RPMI7951 (cell line): ENCODE measurements at places on chromosomes 5 and 9. TPM values are rescaled to one million over a fixed set of nuclear protein-coding genes. Genes with fewer than 3 reads are reported as not detected.

- no peak for DNase-seq
These were observed 167.2 kb downstream of the HMHB1 start for GRCh38 chr5:143979044-143979690.

The PDZD2 gene
- total RNA-seq = under 0.01 and 0.10 TPM in 2 replicates

The SLC25A48 gene
- not detected in 2 replicates for total RNA-seq

DNA sequence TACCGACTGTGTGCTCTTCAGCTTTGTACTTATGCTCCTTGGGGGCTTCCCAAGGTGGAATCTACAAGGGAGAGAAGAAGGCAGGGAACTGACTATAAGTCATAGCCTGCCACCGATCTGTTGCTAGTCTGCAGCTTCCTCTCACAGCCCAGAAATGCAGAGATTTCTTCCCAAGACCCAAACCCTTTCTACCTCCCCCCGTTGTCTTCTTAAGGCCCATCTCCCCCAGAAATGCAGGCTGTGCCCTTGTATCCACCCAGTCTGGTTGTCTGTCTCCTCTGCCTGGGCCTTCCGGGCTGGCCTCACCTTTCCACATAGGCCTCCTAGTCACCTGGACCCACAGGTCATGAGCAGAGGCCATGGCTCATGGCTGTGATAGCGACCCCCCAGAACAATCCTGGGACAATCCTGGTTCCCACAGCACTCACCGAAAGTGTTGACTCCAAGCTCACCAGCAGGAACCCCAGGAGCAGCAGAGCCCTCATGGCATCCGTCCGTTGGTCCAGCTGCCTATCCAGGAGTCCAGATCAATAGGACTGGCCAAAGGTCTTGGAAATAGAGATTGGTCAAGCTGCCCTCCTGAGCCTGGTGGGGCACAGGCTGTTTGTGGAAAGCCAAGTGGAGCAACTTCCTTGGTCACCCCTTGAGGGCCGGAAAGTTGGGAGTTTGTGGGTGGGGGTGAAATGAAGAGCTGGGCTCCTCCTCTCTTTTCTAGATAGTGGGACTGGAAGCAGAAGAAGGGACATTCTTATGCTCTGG, at the start of gene F12:
Gene F12 (minus strand): TSS at position 522 of the 759 bp plus-strand sequence. CDS start 37 bp downstream, at position 485.
- no peak for DNase-seq

GRCh38 chr5:83726912-83727311, 6.3 kb upstream of the HAPLN1 start:
- DNase-seq = peak; percentile 45

The PRLR gene
- total RNA-seq = 0.10 and 0.12 TPM in 2 replicates

- peak; percentile 16 for DNase-seq
These were observed 217.3 kb upstream of the RASEF start for GRCh38 chr9:83280268-83280667.

The PROB1 gene
- total RNA-seq = 0.10 and 0.12 TPM in 2 replicates

DNA sequence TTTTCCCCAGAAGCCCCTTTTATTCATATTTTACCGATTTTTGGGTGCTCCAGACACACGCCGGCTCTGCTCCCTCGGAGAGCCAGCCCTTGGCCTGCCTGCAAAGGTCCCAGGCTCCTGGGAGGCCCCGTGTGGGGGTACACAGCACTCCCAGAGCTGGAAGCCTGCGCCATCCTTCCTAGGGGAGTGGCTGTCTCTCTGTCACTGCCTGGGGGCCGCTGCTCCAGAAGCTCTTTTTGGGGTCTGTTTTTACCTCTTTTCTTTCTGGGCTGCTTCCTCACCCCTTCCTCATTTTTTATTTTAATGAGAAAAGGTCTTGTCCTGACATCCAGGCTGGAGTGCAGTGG, 119.1 kb upstream of the COL5A1 start:
- DNase-seq = no peak

The SLC1A3 gene
- 48.9 and 58.8 TPM in 2 replicates for total RNA-seq

The ENHO gene
- 0.29 and 0.48 TPM in 2 replicates for total RNA-seq

DNA sequence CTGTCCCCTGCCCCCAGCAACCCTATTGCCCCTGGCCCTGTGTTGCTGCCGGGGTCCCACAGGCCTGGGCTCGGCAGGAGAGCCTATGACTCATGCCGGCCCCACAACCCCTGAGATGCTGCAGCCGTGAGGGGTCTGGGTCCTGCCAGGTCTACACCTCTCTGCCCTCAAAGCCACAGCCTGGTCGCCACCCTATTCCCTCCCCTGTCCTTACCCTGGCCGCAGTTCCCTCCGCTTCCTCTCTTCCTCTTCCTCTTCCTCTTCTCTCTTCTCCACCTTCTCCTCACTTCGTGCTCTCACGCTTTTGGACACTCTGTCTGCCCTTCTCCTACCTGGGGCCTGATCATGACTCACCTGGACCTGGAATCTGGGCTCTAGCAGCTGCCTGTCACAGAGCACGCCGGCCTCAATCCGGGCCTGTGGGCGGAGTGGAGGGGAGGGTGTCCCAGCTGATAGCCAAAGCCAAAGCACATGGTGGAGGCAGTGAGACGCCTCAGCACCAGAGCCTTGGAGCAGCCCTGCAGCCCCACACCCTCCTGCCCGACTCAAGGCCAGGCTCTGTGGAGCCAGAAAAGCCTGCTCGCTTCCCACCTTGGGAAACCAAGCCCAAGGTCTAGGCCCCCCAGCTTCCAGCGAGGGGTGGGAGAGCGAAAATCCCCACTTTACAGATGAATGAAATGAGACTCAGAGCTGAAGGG, 26.8 kb upstream of the CSF1R start:
- DNase-seq = peak; percentile 57

DNA sequence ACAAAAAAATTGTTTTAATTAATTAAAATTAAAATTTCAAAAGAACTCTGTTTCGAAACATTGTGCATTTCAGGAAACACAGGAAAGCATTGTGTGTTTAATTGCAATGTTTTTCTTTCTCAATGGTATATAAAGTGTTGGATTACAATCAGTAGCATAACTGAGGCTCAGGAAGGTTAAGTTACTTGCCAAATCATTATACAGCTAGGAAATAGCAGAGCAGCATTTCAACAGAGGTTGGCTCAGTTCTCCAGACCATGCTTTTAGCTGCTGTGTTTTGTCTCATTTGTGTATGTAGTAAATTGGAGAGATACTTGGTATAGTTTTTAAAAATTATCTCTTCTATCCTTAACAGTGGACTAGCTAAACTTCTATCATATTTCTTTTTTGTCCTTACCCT, 30.0 kb upstream of the CAMLG start:
- no peak for DNase-seq

GRCh38 chr9:117313989-117314388, 100.9 kb downstream of the ASTN2 start:
- no peak for DNase-seq

The LCN15 gene
- total RNA-seq = not detected in 2 replicates

- no peak for DNase-seq
These were observed 472.1 kb downstream of the CTNND2 start for GRCh38 chr5:11432116-11432515.

GRCh38 chr5:59684388-59685190, 208.9 kb downstream of the PDE4D start:
- DNase-seq = no peak

GRCh38 chr9:20729523-20729922, 45.5 kb downstream of the FOCAD start:
- no peak for DNase-seq

GRCh38 chr5:40578501-40579451, 100.9 kb upstream of the PTGER4 start:
- peak; percentile 28 for DNase-seq

DNA sequence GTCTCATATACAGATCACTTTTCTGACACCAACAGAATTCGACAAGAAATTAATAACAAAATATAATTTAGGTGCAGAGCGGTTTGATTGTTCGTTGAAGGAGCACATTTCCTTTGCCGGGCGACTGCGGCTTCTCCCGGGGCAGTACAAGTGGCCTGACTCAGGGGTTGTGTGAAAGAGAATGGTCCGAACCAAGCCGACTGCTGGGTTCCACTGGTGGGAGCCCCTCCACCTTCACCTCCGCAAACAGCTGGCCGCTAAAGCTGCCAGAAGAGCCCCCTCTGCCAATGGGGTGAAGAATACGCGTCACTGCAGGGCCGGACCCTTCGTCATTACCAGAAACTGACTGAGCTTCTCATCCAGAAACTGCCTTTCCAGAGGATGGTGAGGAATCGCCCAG, 156.0 kb upstream of the IFNE start:
- DNase-seq = no peak

- peak; percentile 90 for DNase-seq
These were observed 55.9 kb downstream of the UGCG start for GRCh38 chr9:111952559-111952958.

- no peak for DNase-seq
These were observed 124.1 kb upstream of the RETREG1 start for GRCh38 chr5:16740811-16741392.

DNA sequence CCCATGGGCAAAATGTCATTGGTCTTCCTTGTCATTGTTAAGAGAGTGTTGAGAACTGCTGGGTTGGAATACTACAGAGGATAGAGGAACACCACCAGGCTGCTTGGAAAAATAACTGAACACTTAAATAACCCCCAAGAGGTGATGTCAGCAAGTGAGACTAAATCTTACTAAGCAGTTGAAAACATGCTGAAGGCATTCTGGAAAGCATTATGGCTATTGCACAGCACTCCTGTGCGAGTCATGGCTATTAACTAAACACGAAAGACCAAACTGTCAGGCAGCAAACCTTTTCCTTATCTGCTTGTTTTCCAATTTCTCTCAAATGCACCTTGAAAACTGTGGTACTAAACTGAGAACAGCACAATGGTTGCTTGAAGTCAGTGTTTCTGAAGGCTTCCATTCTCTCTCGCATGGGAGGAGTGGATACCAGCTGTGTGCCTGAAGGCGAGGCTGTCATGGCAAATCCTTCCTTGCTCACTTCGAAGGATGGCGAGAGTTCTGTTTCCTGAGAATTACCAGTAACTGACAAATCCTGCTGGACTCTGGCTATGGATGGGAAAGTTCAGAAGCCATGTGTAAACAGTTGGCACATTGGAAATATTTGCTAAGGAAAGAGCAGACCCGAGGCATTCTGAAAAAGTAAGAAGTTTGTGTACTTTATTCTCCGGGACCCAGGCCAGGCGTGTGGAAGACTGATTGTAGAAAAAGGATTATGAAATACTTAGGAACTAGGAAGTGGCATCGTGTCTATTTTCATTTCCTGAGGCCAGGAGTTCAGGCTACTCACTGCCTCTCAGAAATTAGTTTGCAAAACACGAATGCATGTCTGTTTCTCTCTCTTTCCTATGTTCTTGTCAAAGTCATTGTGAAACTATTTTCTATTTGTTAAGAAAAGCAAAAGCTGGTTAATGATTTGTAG, 182.1 kb downstream of the DMRT2 start:
- DNase-seq = no peak

DNA sequence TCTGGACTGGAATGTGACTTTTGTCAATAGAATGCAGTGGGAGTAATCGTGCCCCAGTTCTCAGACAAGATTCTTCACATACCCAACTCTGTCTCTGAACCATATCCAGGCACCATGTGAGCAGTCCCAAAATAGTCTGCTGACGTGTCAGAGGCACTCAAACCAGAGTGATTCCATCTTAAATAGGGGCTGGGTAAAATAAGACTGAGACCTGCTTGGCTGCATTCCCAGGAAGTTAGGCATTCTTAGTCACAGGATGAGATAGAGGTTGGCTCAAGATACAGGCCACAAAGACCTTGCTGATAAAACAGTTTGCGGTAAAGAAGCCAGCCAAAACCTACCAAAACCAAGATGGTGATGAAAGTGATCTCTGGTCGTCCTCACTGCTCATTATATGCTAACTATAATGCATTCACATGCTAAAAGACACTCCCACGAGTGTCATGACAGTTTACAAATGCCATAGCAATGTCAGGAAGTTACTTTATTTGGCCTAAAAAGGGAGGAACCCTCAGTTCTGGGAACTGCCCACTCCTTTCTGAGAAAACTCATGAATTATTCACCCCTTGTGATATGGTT, 16.9 kb upstream of the PLCXD3 start:
- DNase-seq = peak; percentile 99

- DNase-seq = no peak
These were observed 102.4 kb upstream of the CDH9 start for GRCh38 chr5:27140831-27141230.

DNA sequence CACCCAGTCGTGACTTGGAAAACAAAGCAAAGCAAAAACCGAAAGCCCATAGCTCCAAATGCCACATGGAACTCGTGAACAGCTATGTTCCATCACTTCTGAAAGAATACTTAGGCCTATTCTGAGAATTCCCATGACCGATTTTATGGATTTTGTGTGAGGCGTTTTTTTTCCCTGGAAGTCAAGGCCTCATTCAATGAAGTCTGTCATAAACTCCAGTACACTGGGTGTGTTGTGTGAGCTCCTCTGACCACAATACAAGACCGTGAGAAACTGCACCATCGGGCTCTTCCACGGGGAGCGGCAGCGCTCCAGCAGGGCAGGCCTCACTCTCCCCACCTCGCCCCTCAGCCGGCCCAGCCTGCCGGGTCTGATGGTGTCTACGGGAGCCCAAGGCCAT, 209.5 kb downstream of the FANCC start:
- peak; percentile 65 for DNase-seq

The NDST1 gene
- total RNA-seq = 18.5 and 21.3 TPM in 2 replicates

- no peak for DNase-seq
These were observed at the start of gene BHMT for GRCh38 chr5:79111387-79111959. BHMT (plus strand) TSS chr5:79111809; CDS start chr5:79111886, 77 bp downstream.

- peak; percentile 15 for DNase-seq
These were observed 250.2 kb upstream of the PTGER4 start for GRCh38 chr5:40429258-40430100.

GRCh38 chr9:107293543-107294085, 10.5 kb downstream of the RAD23B start:
- no peak for DNase-seq

The ARHGEF37 gene
- total RNA-seq = 0.24 and 0.29 TPM in 2 replicates

- DNase-seq = peak; percentile 12
These were observed 36.8 kb downstream of the FGD3 start for GRCh38 chr9:92983984-92984589.

GRCh38 chr5:96051401-96051830, 89.8 kb upstream of the ELL2 start:
- no peak for DNase-seq

- no peak for DNase-seq
These were observed 75.1 kb upstream of the STXBP1 start for GRCh38 chr9:127537014-127537413.

- peak; percentile 92 for DNase-seq
These were observed 129.0 kb downstream of the PIK3R1 start for GRCh38 chr5:68344447-68345111.

The RAB14 gene
- total RNA-seq = 25.1 and 34.5 TPM in 2 replicates

The CHSY3 gene
- 0.48 and 0.49 TPM in 2 replicates for total RNA-seq

The TGFBI gene
- 976 and 1,163 TPM in 2 replicates for total RNA-seq

DNA sequence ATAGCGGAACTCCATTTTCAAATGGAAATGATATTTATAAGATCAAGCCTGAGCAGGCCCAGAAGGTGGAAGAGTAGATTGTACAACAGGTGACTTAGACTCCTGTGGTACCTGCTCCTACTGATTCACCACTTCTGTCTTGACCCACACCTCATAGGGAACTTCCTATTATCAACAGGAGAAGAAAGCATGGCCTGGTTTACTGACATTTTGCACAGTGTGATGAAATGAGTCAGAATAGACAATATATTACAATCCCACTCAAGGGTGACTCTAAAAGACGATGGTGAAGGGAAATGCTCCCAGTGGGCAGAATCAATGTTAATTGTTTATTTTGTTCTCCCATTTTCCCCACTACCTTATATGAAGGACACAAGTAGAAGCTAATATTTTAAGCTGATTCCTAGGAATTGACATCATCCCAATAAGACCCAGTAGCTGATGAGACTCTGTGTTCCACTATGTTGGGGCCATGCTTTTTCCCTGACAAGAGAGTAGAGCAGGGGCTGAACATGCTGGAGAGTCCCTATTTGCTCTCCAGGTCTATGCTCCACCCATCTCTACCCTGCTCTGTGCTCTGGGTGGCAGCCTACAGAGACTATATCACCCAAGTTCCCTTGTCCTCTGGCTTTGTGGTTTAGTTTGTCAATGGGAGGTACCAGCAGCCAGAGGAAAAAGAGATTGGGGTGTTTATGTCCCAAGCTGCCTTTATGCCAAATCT, 163.4 kb upstream of the FSTL4 start:
- DNase-seq = no peak
